ENCODE measurements at places on chromosomes 6 and 20. TPM values are rescaled to one million over a fixed set of nuclear protein-coding genes. Genes with fewer than 3 reads are reported as not detected.

The PCSK2 gene
- total RNA-seq, result not detected

The PANK2 gene
- 102 TPM for total RNA-seq

The TAGAP gene
- total RNA-seq, result not detected

The ETV7 gene
- 0.09 TPM for total RNA-seq

The ESR1 gene
- 2.7 TPM for total RNA-seq
